ENCODE measurements at places on chromosomes 4 and X. TPM values are rescaled to one million over a fixed set of nuclear protein-coding genes. Genes with fewer than 3 reads are reported as not detected.

DNA sequence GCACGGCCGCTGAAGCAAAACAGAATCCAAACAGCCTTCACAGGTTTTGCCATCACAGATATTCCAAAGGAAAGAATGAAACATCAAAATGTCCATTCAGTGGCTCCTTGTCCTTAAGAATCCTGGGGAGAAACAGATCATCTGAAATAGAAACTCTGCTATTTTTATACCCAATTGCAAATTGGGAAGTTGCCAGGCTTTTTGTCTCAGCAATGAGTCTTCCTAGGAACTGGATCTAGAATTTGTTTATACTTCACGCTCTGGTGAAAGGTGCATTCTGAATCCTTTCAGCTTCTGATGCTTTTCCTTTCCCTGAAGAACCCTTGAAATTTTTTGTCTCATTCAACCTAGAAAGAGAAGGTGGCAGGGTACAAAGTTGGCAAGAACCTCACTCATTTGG lies 218.9 kb downstream of the FBXW7 start:
- peak; percentile 33 for DNase-seq

- DNase-seq = no peak
Observed at GRCh38 chr4:37873386-37873785, 17.5 kb upstream of the TBC1D1 start.

DNA sequence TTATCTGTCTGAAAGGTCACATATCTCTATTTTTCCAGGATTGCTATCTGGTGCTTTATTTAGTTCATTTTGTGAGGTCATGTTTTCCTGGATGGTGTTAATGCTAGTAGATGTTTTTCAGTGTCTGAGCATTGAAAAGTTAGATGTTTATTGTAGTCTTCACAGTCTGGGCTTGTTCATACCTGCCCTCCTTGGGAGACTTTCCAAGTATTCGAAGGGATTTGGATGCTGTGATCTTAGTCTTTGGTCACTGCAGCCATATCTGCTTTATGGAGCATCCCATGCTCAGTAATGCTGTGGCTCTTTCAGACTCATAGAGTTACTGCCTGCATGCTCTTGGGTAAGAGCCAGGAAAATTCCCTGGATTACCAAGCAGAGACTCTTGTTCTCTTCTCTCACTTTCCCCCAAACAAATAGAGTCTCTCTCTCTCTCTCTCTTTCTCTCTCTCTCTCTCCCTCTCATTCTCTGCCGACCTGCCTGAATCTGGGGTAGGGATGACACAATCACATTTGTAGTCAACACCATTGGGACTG lies 130.0 kb downstream of the AR start:
- DNase-seq = no peak

- DNase-seq = no peak
Observed at GRCh38 chrX:136667446-136668168, 19.6 kb downstream of the CD40LG start.

DNA sequence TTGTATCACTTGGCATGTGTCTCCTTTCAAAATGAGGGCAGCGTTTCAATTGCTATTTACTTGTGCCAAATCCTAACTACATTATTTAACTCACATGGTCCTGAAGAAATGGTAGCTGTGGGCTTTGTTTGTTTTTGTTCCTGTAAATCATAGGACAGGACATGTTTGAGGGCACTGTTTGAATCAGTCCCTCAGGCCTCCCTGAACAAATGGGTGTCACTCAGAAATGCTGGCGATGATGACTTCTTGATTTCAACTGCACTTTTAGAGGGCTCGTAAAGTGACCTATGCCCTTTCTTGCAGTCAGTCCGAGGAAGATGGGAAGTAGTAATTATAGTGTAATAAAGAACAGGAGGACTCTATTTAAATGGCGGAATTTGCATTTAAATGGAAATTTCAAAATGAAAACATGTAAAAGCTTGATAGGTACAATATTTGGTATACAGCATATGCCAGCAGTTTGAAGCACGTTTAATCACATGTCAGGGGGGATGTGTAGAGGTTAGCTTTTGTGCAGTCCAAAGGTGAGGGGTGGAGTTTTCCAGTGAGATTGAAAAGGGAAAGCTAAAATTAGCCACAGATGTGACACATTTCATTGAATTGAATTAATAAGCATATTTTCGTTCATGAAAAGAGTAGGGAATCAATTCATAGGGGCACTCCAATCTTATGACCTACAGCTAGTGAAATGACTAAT lies 1958.7 kb upstream of the IGFBP7 start:
- DNase-seq = no peak

Gene TMEM150C
- polyA plus RNA-seq = 3.2 TPM

Gene OTC
- 1.0 TPM for polyA plus RNA-seq

- no peak for DNase-seq
Observed at GRCh38 chrX:37578045-37578444, 6.6 kb downstream of the LANCL3 start.

Gene ALB
- 1.0 TPM for polyA plus RNA-seq

- no peak for DNase-seq
Observed at GRCh38 chr4:189261475-189261874, 679.2 kb upstream of the FRG1 start.

DNA sequence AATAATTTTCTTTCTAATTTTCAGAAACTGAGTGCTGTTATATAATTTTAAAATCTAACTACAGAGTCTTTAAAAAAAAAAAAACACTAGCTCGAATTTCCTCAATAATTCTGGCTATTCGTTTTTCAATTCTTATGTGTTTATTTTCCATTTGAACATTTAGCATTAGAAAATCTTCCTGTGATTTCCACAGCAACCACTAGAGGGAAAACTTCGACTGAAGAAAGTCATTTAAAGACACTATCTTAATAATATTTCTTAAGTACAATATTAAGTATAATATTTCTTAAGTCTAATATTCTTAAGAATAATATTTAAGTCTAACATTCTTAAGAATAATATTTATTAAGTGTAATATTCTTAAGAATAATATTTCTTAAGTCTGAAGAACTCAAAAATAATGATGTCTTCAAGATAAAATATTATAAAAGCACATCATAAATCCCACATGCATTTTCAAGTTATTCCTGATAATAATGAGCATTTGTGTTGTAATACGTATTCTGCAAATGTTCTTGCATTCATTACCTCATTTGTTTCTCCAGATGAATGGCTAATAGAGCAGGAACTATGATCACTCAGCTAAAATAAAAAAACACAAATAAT lies 118.4 kb upstream of the WDR17 start:
- DNase-seq = peak; percentile 63

DNA sequence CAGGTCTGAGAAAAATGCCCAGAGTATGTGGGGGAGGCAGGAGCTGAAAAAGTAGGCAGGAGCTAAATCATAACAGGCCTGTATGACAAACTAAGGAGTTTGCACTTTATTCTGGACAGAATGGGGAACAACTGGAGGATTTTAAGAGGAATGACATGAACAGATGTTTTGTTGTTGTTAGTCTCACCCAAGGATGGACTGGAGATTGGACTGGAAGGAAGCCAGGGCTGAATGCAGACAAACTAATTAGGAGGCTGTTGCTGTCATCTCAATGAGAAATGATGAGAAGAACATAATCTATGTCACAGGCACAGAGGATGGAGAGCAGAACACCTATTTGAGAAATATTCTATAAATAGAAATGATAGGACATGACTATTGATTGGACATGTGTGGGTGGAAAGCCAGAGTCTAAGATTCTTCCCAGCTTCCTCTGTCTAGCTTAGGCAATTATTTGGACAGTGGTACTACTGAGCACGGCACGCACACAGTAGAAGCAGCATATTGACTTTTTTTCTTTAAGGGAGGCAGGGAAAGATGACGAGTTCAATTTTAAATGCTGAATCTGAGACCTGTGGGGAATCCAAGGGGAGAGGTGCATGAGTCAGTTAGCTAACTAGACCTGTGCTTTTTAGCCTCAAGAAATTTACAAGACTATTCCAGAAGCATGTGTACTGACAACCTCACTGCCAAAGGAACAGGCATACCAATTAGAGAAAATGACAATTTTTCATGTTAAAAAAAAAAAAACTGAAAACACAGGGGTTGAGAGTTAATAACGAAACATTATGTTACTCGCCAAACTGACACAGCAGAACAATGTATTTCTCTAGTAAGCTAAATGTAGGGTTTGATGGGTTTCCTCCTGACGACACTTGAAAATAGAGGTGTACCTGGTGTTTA lies 963 bp upstream of the USO1 start:
- peak; percentile 78 for DNase-seq

- DNase-seq = no peak
Observed at GRCh38 chrX:40922307-40922706, 162.9 kb upstream of the USP9X start.

DNA sequence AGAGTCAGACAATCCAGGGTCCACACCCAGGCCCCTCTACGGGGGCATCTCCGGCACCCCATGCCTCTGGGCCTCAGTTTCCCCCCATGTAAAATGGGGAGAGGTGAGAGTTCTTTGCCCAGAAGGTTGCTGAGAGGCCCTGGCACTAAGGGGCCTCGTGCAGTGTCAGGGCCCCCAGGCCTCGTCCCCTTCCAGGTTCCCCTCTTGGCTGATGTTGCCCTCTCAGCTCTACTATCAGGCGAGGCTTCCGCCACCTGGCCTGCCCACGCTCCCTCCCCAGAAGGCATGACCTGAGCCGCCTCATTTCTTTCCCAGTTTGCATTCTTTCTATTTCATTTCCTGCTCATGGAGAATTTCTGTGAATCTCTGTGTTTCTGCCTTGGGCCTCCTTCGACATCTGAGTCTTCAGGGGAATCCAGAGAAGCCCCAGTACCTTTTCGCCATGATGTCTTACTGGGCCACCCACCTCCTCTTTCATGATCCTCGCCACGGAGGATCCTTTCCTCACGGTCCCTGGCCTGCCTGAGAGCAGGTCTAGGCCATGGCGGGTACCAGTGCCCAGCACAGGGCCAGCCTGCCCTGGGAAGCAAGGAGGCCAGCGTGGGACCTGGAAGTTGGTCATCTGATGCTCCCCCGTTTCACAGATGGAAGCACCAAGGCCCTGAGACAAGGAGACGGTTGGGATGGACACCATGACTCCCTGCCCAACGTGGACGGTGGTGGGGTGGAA lies 21.9 kb upstream of the MRFAP1 start:
- DNase-seq = no peak

- no peak for DNase-seq
Observed at GRCh38 chrX:107619885-107620322, 8.4 kb upstream of the PRPS1 start.

DNA sequence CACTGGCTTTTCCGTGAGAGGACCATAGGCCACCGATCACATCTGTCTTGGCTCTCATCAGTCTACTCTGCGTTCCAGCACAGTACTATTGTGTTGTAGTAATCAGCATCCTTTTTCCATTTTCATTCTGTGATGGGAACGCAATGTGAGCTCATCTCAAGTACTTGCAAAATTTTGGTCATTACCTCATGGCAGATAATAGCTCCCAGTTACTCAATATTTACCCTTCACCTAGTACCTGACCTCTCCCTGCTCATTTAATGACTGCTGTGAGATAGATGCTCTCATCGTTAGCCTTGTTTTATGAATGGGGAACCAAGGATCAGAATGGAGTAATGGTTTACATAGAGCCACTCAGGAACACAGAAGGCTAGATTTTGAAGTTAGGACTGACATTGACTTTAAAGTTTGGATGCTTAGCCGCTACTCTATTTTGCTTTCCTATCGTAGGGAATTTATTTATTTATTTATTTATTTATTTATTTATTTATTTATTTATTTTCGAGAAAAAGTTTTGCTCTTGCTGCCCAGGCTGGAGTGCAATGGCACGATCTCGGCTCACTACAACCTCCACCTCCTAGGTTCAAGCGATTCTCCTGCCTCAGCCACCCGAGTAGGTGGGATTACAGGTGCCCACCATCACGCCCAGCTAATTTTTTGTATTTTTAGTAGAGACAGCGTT lies 6.5 kb upstream of the GPR101 start:
- no peak for DNase-seq

- peak; percentile 81 for DNase-seq
Observed at GRCh38 chr4:127149086-127149485, 483.7 kb upstream of the INTU start.

DNA sequence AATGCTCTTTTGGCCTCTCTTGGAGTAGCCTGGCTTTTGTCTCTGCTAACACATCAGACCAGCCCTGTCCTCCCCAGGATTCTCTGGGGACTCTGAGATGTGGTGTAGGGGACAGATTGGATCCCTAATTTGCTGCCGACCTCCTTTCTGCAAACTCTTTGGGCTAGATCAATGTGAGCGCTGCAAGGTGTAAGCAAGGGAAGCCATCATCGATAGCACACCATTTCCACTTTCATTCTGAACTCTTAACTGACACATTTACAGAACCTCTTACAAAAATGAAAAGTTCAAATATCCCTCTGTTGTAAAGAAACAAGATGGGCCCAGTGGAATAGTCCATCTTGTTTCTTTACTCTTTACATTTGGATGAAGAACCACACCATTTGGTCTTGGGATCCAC lies 46.6 kb downstream of the PGRMC2 start:
- no peak for DNase-seq

Gene DMRTC1B
- 0.87 TPM for polyA plus RNA-seq

DNA sequence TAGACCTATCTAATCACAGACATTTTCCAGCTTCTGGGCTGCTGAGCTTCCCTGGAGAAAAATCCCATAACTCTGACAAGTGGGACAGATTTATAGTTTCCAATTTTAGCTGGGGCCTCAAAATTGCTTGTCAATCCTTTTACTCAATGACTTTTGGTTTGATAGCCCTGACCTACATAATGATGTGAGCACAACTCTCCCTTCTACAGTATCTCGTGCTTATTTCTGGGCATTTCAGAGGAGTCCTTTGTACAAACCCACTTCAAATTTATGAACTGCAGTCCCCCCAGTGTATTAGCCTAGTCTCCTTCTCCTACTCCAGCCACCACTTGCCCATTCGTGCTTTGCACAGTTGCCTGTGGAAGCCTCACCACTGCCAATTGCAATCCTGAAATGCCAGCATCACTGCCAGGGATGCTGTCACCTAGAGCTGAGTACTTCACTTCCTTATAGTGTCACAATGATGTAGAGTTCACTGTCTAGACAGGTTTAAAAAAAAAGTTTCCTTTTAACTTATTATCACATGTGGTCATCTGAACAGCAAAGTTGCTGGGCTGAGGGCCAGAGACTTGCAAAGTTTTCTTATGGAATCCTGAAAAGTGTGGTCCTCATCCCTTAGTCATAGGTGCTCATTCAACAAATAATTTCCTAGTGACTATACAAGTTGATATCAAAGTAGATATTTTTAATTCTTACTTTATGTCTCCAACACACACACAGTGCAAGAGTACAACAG lies 21.2 kb downstream of the TRAM1L1 start:
- no peak for DNase-seq

DNA sequence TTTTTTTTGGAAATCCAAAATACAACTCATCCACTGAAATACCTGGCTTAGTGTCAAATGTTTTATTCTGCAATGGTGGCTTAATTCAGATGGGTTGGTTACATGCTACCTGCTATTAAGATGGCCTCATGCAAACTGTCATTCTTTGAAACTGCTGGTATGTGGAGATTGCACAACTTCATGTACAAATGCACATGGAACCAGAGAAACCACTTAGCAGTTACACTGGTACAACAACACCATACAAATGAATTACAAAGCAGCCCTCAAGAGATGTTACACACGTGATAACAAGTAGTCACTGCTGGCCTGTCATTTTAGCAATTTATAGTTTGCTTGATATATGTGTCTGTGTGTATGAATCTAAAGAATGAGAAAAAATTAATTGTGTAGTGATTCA lies 84.6 kb upstream of the STS start:
- DNase-seq = no peak

All from muscle of leg (tissue), 16 donors.